ENCODE measurements at places on chromosomes 2 and 18. TPM values are rescaled to one million over a fixed set of nuclear protein-coding genes. Genes with fewer than 3 reads are reported as not detected.

The NCKAP5 gene
- 9.2 TPM for total RNA-seq

The MFSD6 gene
- total RNA-seq, result 8.4 TPM

The GREB1 gene
- total RNA-seq, result 0.83 TPM

The CNNM4 gene
- total RNA-seq, result 3.3 TPM

The SCN7A gene
- total RNA-seq, result 0.23 TPM

The TRIM43 gene
- not detected for total RNA-seq

The C1GALT1C1L gene
- 0.74 TPM for total RNA-seq

The IL1A gene
- 86.3 TPM for total RNA-seq

The CRYGD gene
- total RNA-seq, result not detected

The CGREF1 gene
- 10.4 TPM for total RNA-seq

The SIGLEC15 gene
- total RNA-seq, result 2.5 TPM

The MYO5B gene
- total RNA-seq, result not detected

The GDF7 gene
- total RNA-seq, result under 0.01 TPM

The DARS1 gene
- 157 TPM for total RNA-seq

The EPB41L3 gene
- total RNA-seq, result 3.6 TPM

The TMEM247 gene
- total RNA-seq, result not detected

The IL37 gene
- total RNA-seq, result not detected

The NRP2 gene
- 767 TPM for total RNA-seq

The DPYSL5 gene
- not detected for total RNA-seq

The HJURP gene
- total RNA-seq, result 9.4 TPM

The IL18RAP gene
- not detected for total RNA-seq

The OTOS gene
- not detected for total RNA-seq

The KCNE4 gene
- 12.5 TPM for total RNA-seq

The GPC1 gene
- total RNA-seq, result 102 TPM

The C2orf81 gene
- total RNA-seq, result 0.30 TPM

The AMER3 gene
- not detected for total RNA-seq

The PTPN2 gene
- total RNA-seq, result 26.1 TPM

The ZBTB14 gene
- 11.0 TPM for total RNA-seq

The EHD3 gene
- 21.7 TPM for total RNA-seq

The SLC16A14 gene
- 0.37 TPM for total RNA-seq

The MXD1 gene
- 6.5 TPM for total RNA-seq

The ASB18 gene
- not detected for total RNA-seq

The FSIP2 gene
- total RNA-seq, result not detected

The INHA gene
- total RNA-seq, result not detected
